ENCODE measurements at places on chromosomes 11 and 22.

GRCh38 chr22:46737976-46738646, at the start of gene CERK:
Gene CERK, minus strand, starts transcription at chr22:46738252. Its CDS starts 104 bp downstream, at chr22:46738148.
- DNase-seq: no peak

- DNase-seq: peak; percentile 69
Observed at GRCh38 chr11:33949252-33949913, 57.5 kb upstream of the LMO2 start.

DNA sequence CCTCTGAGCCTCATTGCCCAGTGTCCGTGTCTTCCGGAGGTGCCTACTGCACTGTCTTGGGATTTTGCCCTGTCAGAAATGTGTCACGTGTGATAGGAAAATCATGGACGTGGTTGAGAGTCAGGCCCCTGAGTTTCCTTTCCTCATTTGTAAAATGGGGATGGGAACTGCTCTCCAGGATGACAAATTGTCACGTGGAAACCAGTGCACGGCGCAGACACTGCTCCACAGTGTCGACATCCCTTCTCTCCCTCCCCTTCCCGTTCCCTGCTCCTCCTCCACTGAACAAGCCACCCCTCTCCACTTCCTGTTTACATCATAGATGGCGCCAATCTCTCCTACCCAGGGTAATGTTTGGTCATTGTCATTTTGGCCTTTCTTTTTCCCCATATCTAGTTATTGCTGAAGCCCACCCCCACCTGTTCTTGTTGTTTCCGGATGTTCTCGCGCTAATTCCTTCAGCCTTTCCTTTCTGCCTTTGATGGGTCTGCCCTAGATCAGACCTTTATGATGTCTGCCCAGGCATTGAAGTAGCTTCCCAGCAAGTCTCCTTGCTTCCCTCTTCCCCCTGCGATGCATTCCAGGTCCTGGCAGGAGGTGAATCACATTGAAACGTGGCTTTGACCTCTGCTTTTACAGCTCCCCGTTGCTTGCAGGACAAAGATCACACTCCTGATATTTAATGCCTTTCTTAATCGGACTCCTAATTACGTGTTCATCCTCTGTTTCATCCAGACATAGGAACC, 91.8 kb downstream of the TBC1D22A start:
- no peak for DNase-seq

DNA sequence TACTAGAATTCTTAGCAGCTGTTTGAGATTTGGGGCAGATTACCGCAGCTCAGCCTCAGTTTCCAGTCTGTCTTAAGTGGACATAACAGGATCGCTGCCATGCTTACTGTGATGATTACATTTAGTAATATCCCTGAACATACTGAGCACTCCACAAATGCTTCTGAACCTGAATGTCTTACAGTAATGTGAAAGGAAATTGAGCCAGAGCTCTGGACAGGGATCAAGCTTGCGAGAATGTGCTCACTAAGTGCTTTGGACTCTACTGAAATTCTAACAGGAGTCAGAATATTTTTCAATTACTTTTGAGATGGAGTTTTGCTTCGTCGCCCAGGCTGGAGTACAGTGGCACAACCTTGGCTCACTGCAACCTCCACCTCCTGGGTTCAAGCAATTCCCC, 118.6 kb upstream of the RASSF10 start:
- no peak for DNase-seq

GRCh38 chr22:27159016-27159415, 501.6 kb downstream of the MIAT start:
- DNase-seq: no peak
